Effector CD4-positive, alpha-beta T cell (primary cell): ENCODE measurements at places on chromosomes 3 and 15.
A peak's percentile ranks its signal among the peaks of the same experiment; 100 is the strongest.

GRCh38 chr15:75775296-75776064 lies 62.8 kb upstream of the CSPG4 start:
- DNase-seq: no peak

- no peak for DNase-seq
These were observed 129.7 kb downstream of the MITF start for GRCh38 chr3:69868841-69869420.

GRCh38 chr3:69893274-69893673 lies 106.3 kb upstream of the SAMMSON start:
- no peak for DNase-seq

DNA sequence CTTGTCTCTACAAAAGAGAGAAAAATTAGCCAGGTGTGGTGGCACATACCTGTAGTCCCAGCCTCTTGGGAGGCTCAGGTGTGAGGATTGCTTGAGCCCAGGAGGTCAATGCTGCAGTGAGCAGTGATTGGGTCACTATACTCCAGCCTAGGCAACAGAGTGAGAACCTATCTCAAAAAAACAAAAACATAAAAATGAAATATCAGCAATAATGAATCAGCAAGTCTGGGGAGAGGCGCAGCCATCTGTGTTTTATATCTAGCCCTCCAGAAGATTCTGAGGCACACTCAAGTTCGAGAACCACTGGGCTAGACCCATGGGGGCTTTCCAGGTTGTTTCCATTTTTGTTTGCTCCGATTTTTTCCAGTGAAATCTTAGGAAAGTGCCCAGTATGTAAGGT lies 88.1 kb upstream of the BCL6 start:
- DNase-seq: no peak

GRCh38 chr3:79006077-79006476 lies 761.7 kb downstream of the ROBO1 start:
- no peak for DNase-seq

DNA sequence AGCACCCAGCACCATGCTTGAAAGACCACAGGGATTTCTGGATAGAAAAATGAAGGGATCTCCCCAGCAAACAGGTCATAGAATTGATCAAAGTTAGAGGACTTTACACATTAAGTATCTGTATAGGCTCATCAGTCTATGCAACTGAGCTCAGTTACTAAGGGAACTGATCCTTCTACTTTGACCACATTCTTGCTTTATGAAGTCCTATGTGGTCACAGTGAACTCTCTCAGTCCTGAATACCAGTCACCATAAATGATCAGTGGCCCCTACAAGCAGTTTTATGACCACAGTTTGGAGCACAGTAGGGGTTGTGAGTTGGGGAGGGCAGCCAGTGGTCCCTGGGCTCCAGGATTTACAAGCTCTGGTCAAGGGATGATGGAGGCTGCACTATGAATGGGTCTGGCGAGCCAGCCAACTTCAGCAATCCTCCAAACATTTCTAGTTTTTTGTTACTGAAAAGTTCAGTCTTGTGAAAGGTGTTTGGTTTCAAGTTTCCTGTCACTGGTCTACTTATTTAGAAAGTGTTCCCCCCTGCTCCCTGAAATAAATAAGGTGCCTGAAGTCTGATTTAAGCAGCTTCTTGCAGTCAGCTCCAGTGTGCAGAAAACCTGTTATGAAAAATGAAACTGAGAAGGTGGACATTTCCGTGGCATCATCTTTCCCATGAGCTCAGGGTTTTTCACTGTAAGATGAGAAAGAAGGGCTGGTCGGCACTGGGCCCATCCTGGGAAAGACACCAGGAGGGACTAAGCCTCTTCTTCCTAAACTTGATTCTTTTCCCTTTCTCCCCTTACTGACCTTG lies 75.5 kb downstream of the DAPK2 start:
- DNase-seq: no peak

DNA sequence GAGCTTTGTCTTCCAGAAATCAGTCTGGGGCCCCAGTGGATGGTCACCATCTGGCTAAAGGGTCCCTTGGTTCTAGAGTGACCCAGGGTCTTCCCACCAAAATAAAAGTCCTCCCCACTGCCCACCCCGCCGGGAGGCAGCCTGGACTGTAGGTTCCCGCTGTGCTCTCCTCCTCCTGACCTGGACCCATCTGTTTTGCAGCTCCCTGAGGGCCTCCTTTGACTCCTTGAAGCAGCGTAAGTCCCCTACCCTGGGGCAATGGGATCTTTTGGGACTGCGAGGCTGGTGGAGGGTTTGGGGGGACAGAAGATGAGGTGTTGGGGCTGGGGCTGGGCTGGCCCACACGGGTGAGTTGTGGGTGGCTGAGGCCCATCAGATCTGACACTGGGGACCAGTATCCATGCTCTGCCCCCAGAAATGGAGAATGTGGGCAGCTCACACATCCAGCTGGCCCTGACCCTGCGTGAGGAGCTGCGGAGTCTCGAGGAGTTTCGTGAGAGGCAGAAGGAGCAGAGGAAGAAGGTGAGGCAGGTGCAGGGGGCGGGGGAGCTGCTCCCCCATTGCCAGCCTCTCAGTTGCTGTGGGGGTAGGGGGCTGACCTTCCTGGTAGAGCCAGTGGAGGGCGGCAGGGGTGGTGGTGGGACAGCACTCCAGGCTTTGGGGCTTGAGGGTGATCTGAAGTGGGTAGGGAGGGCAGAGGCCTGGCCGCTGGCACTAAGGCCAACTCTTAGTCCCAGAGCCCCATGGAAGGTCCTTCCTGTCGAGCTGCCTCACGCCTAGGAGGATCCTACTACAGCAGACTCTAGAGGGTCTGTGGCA lies 30.4 kb downstream of the PSTPIP1 start:
- DNase-seq: peak; percentile 0

DNA sequence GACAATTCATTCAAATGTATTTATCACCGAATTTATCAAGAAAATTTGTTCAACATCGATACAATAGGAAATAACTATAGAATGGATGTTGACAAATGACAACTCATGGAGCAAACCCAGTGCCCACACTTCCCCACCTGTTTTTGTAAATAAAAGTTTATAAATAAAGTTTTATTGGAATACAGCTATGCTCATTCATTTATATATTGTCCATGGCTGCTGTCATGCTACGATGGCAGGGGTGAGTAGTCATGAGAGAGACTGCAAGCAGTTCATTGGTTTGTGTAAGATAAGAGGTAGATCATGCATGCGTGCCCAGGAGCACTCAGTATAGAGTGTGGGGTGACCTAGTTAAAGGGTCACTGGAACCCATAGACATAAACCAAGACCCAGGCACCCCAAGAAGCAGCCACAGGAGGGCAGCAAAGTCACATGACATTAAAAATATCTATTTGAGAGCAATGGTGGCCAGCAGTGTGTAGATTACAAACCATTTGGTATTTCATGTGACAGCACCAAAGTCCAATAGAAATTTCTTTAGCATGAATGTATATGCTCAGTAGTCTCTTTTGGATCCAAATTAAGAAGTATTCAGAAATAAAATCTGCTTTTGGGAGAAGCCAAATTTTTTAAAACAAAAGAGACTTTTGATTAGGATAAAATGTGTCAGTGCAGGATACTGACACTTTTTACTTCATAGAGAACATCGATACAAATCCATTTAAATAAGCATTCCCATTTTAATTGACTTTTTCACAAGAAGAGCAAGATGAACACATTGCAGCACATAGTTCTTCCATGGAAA lies 794.8 kb downstream of the MCTP2 start:
- no peak for DNase-seq

DNA sequence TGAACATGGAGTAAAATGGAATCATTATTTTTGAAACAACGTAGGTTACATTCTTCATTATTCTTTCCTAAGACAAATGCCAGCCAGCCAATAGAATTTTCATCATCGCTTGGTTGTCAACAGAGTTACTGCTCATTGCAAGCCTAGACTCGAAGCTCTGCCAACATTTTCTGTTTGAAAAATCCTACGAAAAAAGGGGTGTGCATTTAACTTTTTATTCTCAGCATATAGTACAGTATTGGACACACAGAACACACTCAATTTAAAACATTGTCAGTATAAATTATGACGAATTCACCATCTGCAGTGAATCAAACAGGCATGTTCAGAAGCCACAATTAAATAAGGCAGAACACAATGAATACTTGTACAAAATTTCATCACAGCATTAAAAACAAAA lies 232.1 kb downstream of the NR1D2 start:
- no peak for DNase-seq

- no peak for DNase-seq
These were observed 40.5 kb downstream of the IL5RA start for GRCh38 chr3:3069723-3070122.

- DNase-seq: peak; percentile 21
These were observed at the start of gene NUP210 for GRCh38 chr3:13420045-13420830. NUP210 (minus strand) TSS chr3:13420322; CDS start chr3:13420226, 96 bp downstream.

DNA sequence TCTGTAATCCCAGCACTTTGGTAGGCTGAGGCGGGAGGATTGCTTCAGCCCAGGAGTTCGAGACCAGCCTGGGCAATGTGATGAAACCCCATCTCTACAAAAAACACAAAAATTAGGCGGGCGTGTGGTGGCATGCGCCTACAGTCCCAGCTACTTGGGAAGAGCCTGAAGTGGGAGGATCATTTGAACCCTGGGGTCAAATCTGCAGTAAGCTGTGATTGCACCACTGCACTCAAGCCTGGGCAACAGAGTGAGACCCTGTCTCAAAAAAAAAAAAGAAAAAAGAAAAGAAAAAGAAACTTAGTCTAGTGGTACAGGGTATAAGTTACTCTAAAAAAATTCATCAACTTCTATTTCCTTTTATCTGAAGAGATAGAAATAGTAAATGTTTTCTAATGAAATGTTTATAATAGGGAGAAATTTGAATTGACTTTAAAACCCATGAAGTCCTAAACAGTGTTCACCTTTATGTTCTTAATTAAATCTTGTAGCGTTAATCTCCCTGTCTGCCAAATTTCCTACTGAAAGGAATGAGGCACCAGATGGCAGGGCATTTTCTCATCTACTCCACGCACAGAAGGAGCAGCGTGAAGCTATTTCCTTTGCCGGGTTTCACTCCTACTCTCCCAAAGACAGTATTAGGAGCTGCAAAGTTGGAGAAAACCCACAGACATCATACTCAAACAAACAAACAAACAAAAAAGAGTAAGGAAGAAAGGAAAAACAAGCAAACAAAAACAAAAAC lies 1.9 kb downstream of the PCLAF start:
- no peak for DNase-seq

DNA sequence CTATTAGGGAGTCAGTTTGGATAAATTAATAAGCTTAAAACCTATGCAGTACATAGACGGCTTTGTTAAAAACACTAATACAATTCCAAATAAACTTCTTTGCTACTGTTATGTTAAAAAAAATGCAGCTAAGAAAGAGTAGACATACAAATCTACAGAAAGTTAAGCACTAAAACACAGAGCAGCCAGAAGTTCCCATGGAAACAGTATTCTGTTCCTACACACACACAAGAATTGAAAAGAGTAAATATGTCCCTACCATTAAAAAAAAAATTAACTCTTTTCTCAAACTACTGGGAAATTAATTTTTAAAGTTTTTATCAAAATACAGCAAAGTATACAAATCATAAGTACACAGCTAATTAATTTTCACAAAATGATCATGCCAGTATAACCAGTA lies 71.6 kb downstream of the CLASP2 start:
- DNase-seq: no peak

DNA sequence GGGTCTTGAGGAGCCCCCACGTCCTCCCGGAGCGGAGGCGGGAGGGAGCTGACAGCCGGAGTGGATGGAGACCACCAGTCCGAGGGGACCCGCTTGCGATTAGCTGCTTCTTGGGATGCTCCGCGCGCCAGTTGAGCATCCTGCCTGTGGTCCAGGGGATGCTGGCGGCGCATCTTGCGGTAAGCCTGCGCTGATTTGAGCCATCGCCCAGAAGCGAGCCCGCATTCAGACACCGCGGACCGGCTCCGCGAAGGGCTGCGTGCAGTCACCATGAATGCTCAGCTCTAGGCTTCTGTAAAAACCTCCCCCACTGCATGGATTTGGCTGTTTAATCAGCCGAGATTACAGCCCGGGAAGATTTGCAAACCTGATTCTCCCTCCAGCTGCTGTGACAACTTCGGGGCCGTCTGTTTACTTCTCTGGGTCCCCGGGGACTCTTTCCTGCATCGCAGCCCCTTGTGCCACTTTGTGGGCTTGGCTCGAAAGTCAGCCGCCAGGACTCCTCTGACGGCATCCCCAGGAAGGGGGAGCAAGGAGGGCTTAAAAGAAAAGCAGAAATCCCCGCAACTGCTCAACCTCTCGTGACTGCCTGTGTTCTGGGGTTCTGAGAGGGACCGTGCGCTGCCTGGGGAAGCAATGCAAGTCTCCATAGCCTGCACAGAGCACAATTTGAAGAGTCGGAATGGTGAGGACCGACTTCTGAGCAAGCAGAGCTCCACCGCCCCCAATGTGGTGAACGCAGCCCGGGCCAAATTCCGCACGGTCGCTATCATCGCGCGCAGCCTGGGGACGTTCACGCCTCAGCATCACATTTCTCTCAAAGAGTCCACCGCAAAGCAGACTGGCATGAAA lies 171.1 kb downstream of the KCNAB1 start:
- DNase-seq: no peak

GRCh38 chr15:38706956-38707355 lies 142.3 kb upstream of the RASGRP1 start:
- no peak for DNase-seq

GRCh38 chr3:24387000-24387399 lies 107.7 kb downstream of the THRB start:
- DNase-seq: no peak

GRCh38 chr15:65641768-65642475 lies 20.2 kb downstream of the SLC24A1 start:
- DNase-seq: no peak

GRCh38 chr15:52261498-52262242 lies 33.9 kb downstream of the MYO5C start:
- peak; percentile 10 for DNase-seq

- no peak for DNase-seq
These were observed 184.6 kb downstream of the XXYLT1 start for GRCh38 chr3:195086341-195086740.

- DNase-seq: no peak
These were observed 315.1 kb upstream of the TLE3 start for GRCh38 chr15:70412794-70413193.

- DNase-seq: no peak
These were observed 68.1 kb downstream of the SYNM start for GRCh38 chr15:99172989-99173388.
